Inflammatory macrophage (primary cell): ENCODE measurements at places on chromosomes 13 and 19.

- peak; percentile 33 for DNase-seq
These were observed 703 bp downstream of the NEK3 start for GRCh38 chr13:52158629-52159158.

GRCh38 chr19:49920624-49921363 is 8.2 kb upstream of the ATF5 start:
- no peak for DNase-seq

- no peak for DNase-seq
These were observed 30.2 kb upstream of the C19orf12 start for GRCh38 chr19:29745253-29745652.

DNA sequence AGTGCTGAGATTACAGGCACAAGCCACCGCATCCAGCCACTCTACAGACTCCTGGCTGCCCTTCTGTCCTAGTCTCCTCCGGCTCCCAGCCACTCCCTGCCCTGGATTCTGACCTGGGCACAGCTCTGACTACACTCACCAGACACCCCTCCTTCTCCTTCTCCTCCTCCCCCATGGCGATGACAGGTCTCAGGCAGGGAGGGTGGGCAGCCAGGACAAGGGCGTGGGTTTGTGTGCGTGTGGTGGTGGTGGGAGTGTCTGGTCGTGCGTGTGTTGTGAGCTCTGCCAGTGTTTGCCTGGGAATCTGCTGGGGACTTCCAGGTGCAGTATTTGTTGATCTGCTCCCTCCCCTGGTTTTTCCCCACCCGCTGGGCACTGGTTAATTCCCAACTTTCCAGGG is 3.0 kb upstream of the NCCRP1 start:
- DNase-seq = no peak

- DNase-seq = peak; percentile 14
These were observed 3.0 kb downstream of the TTYH1 start for GRCh38 chr19:54418030-54418929.

- DNase-seq = no peak
These were observed 27.8 kb upstream of the TDRD3 start for GRCh38 chr13:60369242-60369641.

- no peak for DNase-seq
These were observed 6.1 kb upstream of the ECH1 start for GRCh38 chr19:38837656-38838121.

- no peak for DNase-seq
These were observed 54.5 kb downstream of the ATP7B start for GRCh38 chr13:51956717-51957116.

GRCh38 chr19:12092065-12092867 is 27.7 kb downstream of the ZNF844 start:
- DNase-seq = peak; percentile 89

GRCh38 chr13:29195456-29195855 is 375.3 kb downstream of the MTUS2 start:
- DNase-seq = no peak

DNA sequence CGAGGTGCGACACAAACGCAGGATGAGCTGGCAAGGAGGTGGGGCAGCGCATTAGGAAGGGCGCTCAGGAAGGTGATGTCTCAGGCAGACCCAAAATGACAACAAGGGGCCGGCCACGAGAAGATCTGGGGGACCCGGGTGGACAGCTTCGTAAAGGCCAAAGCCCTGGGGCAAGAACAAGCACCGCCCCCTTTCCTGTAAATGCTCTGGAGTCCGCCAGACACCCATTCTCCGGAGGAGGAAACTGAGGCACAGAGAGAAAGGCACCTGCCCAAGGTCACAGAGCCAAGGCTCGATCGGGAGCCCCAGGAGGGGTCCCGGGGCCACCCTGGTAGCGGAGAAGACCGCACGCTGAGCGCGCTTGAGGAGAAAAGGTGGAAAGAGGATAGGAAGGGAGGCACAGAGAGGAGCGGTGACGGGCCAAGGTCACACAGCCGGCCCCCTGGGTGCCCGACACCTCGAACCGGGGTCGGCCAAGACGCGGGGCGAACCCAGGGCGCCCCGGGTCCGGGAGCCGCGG is 571 bp downstream of the SAFB2 start:
- DNase-seq = no peak

DNA sequence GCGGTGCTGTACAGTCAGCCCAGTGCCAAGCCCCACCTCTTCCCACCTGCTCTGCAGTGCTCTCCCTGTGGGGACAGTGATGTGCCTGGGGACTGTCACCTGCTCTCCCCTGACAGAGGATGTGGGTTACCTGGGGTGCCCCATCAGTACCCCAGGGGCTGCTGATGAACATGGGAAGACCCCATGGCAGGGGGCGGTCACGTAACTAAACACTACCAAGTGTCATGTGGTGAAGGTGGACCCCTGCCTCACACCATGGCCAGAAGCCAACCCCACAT is 12.7 kb downstream of the KDM4B start:
- DNase-seq = no peak

DNA sequence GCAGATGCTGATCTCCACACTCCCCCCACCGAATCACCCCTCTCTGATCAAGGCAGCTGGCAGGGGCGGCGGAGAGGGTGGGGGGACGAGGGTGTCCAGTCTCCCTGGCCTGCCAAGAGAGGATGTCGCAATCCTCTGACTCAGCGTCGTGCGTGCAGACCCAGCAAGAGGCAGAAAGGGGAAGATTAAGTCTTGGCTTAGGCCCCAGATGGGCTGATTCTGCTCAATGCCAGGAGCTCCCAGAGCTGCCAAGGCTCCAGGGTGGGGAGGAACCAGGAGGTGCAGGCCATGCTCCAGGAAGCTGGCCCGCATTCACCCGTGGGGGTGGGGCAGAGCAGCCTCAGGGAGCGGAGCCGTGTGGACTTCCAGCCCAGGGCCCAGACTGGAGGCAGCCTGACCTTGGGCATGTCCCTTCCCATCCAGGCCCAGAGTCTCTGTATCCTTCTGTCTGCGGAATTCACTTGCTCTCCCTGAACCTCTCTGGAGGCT is 6.6 kb upstream of the BCL3 start:
- peak; percentile 96 for DNase-seq

DNA sequence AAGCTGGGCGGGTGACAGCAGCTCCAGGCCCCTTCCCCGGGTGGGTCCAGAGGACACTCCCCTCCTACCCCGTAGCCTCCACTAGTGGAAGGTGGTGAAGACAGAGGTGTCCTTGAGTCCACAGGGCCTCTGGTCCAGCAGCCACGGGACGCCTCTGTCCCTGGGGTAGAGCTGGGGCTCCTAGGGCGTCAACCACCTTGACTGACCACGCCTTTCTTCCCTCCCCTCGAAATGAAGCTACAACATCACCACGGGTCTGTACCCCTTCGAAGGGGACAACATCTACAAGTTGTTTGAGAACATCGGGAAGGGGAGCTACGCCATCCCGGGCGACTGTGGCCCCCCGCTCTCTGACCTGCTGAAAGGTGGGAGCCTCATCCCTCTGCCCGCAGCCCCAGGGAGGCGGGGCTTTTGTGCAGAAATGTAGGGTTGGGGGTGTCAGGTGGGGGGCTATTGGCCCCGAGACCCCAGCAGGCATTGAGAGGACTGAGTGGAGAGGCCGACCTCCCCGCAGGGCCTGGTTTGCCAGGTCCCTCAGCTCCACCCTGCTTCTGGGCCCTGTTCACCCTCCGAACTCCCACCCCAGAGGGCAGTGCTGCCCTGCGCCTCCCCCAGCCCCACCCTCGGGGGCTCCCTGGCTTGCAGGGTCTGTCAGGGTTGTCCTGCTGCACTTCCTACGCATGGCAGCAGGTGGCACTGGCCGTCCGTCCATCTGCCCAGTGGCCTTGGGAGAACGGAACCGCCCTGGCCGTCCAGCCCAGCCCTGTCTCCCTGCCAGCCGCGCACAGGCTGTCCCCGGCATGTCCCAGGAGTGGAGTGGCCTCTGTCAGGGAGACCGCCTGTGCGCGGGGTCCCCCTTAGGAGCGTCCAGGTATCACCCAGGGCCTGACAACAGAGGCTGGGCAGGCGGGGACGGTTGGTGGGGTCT is 15.7 kb downstream of the STK11 start:
- peak; percentile 44 for DNase-seq

DNA sequence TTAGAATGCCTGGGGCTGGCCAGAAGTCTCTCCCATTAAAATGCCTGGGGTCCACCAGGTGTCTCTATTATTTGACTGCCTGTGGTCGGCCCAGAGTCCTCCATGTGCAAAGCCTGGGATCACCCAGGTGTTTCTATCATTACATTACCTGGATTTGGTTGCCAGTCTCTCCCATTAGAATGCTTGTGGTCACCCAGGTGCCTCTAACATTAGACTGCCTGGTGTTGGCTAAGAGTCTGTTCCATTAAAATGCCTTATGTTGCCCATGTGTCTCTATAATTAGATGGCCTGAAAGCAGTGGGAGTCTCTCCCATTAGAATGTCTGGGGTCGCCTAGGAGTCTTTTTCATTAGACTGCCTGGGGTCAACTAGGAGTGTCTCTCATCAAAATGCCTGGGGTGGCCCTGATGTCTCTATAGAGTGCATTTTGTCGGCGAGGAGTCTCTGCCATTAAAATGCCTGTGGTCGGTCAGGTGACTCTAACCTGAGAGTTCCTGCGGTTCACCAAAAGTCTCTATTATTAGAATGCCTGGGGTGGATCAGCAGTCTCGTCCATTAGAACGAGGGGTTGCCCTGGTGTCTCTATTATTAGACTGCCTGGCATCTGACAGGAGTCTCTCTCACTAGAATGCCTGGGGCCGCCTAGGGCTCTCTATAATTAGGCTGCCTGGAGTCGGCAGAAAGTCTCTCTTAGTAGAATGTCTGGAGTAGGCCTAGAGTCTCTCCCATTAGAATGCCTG is 1540.5 kb downstream of the UQCRFS1 start:
- DNase-seq = no peak

- DNase-seq = no peak
These were observed 2.0 kb downstream of the GGN start for GRCh38 chr19:38385804-38386257.
